ENCODE measurements at places on chromosomes 12 and 14.

- no peak for DNase-seq
These were observed 60.2 kb downstream of the PLXNC1 start for GRCh38 chr12:94208622-94208966.

DNA sequence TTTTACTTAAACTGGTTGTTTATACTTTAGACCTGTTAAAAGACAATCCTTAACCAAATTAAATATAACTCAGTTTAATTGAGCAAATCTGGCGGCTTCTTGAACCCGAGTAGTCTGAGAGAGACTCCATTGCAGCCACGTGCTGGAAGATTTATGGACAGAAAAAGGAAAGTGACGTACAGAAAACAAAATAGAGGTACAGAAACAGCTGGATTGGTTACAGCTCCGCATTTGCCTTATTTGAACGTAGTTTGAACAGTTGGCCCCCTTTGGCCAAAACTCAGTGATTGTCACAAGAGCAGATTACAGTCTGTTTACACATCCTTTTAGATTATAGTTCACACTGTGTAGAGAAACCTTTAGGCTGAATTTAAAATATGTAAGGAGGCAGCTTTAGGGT, 155.9 kb downstream of the RAD51B start:
- DNase-seq, result no peak

DNA sequence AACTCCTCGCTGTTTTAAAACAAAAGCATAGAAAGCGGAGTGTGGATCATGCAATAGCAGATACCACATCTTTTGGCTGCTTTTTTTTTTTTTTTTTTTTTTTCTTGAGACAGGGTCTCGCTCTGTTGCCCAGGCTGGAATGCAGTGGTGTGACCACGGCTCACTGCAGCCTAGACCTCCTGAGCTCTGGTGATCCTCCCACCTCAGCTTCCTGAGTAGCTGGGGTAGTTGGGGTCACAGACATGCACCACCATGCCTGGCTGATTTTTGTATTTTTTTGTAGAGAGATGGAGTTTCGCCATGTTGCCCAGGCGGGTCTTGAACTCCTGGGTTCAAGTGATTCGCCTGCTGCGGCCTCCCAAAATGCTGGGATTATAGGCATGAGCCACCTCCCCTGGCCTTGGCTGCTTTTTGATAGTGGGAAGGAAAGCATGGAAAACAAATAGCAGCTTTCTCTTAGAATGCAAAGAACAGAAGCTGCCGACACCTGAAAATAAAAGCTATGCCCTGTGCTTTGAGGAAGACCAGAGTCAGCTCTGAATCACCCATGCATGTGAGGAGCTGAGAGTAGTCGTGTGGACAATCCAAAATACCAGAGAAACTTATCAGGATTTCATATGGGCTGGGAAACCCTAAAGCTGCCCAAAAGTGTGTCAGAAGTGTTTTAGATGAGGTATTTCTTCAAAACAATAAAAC, 3.6 kb upstream of the ELK3 start:
- DNase-seq, result no peak

GRCh38 chr12:109523504-109523903, 46.1 kb downstream of the UBE3B start:
- no peak for DNase-seq

GRCh38 chr14:71555654-71556559, 376.3 kb upstream of the RGS6 start:
- peak; percentile 53 for DNase-seq

DNA sequence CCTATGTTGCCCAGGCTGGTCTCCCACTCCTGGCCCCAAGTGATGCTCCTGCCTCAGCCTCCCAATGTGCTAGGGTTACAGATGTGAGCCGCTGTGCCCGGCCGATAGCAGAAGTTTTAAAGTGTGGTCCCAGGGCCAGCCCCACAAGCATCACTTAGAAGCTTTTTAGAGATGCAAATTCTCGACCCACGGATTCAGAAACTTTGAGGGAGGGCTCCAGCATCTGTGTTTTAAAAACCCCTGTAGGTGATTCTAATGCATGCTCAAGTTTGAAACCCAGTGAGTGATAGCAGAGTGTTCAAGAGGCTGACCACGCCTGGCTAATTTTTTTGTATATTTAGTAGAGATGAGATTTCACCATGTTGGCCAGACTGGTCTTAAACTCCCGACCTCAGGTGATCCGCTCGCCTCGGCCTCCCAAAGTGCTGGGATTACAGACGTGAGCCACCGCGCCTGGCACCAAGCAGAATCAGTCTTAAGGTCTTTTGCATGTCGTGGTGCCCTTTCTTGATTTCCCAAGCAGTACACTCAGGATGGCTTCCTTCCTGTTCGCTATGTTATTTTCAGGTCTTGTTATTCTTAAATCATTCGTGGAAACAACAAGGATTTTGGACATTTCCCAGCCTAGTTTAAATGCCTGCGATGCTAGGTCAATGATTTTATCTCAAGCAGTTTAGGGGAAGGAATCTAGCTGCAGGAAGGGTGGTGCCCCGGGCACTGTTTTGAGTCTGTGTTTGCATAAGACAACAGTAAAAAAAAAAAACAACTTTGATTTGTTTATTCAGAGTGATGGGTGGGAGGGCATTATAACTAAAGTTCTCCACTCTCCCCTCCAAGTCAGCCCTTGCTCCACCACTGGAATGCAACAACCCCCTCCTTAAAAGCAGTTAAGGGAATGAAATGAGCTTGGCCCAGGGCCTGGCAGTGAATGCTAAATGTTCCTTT, 9.2 kb upstream of the RILPL2 start:
- DNase-seq, result no peak

- DNase-seq, result no peak
These were observed 17.6 kb upstream of the FAM222A start for GRCh38 chr12:109695961-109696461.

DNA sequence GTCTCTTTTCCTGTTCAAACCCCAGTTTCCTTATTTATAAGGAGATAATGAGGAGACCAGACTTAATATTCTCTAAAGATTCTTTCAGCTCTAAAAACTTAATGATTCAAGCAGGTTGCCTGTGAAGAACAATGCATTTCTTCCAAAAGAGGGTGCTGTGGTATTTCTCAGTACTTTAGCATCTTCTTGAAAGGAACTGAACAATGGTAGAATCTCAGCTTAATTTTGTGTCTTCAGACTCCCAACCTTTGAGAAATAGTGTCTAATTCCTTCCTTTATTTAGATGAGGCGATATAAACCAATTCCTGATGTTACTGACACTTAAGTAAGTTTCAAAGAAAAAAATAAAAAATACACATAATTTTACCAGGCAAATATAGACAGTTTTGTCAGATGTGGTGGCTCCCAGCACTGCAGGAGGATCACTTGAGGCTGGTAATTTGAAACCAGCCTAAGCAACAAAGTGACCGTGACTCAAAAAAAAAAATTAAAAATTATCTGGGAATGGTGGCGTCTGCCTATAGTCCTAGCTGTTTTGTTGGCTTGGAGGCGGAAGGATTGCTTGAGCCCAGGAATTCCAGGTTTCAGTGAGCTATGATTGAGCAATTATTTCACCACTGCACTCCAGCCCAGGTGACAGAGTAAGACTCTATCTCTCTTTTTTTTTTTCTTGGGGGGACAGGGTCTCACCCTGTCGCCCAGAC, 76.9 kb upstream of the PSMA6 start:
- no peak for DNase-seq

DNA sequence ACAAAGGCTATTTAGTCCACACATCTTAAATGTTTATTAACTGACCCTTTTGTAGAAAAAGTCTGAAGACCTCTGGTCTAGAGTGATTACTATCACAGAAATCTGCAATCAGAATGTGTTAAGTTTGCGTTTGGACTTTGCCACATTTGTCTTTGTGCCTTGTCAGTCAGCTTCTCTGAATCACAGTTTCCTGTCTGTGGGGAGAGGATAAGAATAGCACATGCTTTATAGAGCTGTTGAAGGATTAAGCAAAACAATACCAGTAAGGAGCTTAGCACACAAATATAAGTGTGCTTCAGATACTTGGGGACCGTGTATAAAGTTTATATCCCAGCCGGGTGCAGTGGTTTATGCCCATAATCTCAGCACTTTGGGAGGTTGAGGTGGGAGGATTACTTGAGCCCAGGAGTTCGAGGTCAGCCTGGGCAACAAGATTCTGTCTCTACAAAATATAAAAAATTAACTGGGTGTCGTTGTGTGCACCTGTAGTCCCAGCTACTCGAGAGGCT, 63.0 kb upstream of the BTG1 start:
- DNase-seq, result no peak

GRCh38 chr12:1608713-1609119, 14.3 kb upstream of the FBXL14 start:
- no peak for DNase-seq

DNA sequence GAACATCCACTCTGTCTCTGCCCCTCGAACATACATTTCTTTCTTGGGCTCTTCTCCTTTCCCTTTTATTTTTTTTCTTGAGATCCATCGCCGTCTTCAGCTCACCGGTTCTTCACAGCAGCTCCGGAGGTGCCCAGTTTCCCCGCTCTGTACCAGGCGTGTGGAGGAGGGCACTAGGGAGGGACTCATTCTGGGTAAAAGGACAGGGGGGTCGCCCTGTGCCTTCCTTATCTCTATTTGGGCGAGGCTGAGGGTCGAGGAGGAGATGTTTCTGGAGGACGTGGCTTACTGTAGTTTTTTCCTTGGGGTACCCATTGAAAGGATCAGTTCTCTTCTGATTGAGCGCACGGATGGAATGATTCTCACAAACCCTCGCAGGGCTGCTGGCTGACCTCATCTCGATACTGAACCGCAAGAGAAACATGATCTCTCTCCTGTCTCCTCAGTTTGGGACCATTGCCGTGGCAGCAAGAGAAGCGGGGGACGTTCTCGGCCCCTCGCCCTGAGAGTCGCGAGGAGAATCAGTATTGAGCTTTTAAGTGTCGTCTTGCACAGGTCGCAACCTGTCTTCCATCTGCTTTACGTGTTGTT, 386 bp downstream of the LIN52 start:
- peak; percentile 4 for DNase-seq

- no peak for DNase-seq
These were observed 263.0 kb upstream of the G2E3 start for GRCh38 chr14:30295980-30296379.

- no peak for DNase-seq
These were observed 95.3 kb downstream of the CATSPERB start for GRCh38 chr14:91636604-91637003.

Measured in stimulated activated CD8-positive, alpha-beta memory T cell treated with anti-CD3 and anti-CD28 coated beads, Interleukin-15, amount 100 ng/mL, for 4 hours (primary cell).